ENCODE measurements at places on chromosomes 2 and 18.
A peak's percentile ranks its signal among the peaks of the same experiment; 100 is the strongest.

DNA sequence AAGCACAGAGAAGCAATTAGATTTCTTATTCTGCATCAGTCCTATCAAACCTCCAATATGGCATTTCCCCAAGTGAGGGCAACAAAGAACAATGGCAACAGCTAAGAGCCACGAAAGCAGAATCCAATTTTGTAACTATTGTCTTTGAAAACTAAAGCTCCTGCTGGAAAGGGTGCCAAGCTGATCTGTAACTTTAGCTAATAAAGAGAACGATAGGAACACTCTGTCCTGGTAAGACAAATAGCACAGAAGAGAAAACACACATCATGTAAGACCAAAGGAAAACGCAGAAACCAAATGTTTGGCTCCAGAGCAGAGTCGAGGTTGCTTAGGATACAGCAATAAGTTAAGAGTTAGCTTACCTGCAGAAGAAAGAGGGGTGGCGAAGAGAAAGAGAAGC is 160.5 kb downstream of the STK39 start:
- no peak for DNase-seq

- no peak for DNase-seq
Observed at GRCh38 chr2:128305555-128306080, 13.1 kb downstream of the HS6ST1 start.

DNA sequence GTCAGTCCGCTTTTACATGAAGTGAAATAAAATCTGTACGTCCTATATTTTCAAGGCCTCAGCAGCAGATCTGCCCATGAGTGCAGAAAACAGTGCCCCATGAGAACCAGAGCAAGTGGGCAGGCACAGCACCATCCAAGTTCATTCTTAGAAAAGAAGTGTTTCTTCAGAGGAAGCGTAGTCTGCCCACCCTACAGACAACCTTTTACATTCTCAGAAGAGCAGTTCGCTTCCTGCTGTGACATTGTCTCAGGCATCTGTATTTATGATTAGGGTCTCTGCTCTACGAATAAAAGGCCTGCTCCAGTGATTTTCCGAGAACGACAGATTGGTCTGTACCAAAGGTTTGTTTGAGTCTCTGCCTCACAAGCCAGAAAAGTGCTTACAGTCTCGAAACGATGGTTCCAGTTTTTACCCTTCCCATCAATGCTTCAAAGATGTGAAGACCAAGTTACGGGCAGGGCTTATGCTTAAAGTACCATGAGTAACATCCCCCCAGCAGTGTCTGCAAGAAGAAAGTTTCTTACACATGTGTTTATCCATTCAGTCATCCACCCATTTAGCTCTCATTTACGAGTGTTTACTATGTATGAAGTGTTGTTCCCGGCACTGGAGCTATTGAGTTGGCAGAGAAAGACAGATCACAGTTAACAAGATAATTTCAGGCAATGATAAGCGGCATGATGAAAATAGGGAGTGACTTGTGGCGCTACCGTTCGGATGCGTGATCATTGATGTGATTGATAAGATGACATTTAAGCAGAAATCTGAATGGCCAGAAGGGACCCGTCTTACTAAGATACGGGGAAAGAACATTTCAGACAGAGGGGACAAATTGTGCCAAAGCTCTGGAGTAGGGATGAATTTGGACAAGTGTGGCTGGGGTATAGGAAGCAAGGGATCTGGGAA is 31.4 kb upstream of the CTLA4 start:
- DNase-seq, result no peak

- no peak for DNase-seq
Observed at GRCh38 chr2:241062389-241063092, 39.5 kb downstream of the MTERF4 start.

GRCh38 chr2:27715318-27716210 is 51.9 kb downstream of the SLC4A1AP start:
- peak; percentile 37 for DNase-seq

- DNase-seq, result no peak
Observed at GRCh38 chr2:231918501-231919330, 7.5 kb downstream of the NPPC start.

DNA sequence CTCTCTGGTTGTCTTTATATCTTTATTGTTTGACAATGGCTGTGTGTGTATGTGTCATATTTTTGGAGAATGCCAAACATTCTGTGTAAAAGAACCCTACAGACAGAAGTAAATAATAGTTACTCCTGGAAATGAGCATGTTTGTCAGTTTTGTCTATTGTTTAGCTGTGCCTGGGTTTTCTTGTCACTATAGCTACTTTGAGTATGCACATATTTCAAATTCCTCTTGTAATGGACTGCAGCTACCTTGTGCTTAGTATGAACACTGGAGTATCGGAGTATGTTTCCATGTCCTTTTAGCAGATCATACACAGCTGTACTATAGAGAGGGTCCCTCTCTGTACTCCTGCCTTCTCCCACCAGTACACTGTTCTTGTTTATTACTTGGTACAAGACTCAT is 58.0 kb upstream of the DOCK10 start:
- DNase-seq, result no peak

DNA sequence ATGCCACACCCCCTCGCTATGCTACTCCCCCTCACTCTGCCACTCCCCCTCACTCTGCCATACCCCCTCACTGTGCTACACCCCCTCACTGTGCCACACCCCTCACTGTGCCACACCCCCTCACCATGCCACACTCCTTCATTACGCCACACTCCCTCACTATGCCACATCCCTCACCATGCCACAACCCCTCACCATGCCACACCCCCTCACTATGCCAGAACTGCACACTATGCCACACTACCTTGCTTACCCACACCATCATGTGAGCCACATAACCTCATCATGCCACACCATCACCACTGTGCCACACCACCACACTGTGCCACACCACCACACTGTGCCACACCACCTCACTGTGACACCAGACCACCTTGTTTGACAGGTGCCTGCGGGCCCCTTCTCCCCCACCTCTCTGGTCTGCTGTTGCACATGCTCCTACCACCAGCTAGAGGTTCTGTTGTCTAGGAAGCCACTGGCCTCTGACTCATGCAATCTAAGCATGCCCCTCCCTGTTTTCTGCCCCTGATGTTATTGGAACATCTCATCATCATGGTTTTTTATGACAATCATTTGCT is 22.0 kb downstream of the MARCHF4 start:
- no peak for DNase-seq

DNA sequence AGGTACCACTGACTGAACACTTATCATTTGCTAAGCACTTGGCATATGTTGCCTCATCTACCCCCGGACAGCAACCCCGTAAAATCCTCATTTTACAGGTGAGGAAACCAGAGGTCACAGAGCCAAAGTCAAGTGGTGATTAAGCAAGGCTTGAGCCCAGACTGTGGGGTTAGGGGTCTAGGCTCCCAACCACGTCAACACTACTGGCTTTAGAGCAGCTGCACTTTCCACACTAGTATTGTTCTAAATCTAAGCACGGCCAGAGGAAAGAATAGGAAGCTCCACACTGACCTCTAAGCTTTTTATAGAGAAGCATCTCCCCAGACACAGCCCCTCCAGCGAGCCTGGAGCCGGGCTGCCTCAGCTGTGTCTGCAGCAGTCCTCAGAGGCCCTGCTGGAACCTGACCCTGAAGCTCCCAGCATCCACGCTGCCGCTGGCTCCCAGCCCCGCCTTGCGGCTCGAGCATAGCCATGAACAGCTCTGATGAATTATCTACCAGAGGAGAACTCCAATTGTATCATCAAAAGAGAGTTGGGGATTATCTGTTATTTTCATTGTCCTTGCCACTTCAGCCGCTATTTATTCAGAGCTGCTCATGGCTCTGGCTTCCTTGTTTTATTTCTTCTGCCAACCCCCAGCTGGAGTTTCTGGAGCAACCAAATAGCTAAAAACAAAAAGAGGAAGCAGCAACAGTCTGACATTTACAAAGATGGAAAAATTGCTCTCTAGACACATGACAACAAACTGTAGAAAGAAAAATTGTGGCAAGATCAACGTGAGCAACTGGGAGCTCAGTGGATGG is 62.2 kb upstream of the RTN4 start:
- DNase-seq, result no peak

DNA sequence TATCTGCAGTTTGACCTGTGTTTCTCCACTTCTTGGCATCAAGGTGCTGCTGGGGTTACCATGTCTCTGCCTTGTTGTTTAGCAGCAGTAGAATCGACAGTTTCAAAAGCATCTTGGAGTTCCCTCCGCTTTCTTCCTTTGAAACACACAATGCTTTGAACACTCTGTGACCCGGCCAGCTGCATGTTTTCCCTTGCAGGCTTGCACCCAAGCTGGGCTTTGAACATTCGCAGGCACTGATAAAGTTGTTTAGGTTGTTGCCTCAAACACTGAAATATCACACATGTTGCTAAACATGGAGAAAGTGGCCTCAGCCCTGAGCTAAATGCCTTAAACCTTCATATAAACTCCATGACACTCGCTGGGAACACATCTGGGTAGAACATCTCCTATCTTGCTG is 251.7 kb downstream of the TSN start:
- DNase-seq, result no peak

GRCh38 chr2:194253528-194254259 is 1403.3 kb upstream of the SLC39A10 start:
- no peak for DNase-seq

DNA sequence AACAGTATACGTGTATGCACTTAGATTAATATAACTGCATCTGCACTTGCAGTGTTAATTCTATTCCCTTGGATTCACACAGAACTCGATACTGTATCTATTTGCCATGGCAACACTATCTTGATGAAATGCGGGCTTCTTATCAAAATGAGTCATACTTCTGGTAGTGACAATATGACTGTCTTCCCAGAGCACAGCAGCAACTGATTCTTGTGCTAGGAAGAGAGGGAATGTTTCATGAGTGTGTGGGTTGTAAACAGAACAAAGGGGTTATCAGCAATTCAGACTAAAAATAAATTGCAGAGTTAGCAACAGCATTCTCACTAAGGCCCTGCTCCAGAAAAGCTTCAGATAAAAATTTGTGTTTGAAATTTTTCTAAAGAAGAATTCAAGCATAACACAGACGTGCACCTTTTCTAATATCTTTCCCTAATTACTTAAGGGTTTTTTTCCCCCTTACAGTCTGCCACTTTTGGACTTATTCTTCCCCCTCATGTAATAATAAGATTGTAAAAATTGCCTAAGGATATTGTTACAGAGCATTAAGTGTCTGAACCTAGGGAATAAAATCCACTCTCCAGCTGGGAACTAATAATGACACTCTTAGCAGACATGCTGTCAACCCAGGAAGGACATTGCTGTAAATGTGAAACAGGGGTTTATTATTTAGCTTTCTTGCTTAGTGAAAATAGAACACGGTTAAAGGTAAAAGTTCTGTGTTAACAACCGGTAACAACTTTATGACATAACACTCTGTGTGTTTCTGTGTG is 99.9 kb upstream of the SLC38A11 start:
- no peak for DNase-seq

DNA sequence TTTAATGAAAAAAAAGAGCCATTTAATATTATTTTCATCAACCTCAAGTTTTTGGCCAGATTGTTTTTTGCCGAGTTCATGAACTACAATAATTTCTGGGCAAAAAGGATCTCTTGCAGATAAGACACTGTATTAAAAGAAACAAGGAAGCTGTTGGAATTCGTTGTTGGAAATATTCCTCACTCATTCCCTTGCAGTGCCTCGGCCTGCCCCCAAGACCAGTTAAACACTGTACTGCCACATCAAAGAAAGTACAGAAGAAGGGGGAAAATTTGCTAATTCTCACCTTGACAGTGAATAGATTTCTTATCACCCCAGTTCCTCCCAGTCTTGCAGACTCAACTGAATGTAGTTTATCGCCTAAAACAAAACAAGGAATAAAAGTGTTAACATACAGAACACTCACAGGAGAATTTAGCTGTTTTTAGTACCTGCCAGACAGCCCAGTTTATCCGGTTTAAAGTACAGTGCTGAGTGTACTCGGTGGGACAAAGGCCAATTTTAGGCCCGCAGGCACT is 1.2 kb downstream of the IDH1 start:
- DNase-seq, result no peak

DNA sequence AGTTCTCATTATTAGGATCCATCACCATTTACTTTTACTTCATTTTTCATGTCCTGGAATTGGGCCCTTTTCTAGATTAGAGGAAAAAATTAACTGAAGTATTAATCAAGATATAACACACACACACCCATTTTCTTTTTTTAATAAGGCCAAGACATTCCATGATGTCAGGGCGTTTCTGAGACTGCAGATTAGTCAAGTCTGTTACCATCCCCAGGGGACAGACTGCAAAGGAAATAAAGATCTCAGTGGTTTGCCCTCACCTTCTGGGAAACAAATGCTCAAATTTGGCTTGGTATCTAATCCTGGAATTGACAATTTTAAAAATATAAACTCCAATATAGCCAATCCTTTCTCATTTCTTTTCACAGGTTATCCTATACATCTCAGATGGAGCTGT is 27.4 kb downstream of the RMP24 start:
- no peak for DNase-seq

GRCh38 chr2:48034295-48034694 is 128.0 kb upstream of the FBXO11 start:
- no peak for DNase-seq

All from stimulated activated CD4-positive, alpha-beta T cell treated with anti-CD3 and anti-CD28 coated beads, Interleukin-2, amount 100 ng/mL, for 48 hours (primary cell).